T-cell (primary cell): ENCODE measurements at places on chromosomes 1 and 21.
A peak's percentile ranks its signal among the peaks of the same experiment; 100 is the strongest.

GRCh38 chr1:5615076-5615475 lies 377.1 kb downstream of the NPHP4 start:
- DNase-seq, result no peak

DNA sequence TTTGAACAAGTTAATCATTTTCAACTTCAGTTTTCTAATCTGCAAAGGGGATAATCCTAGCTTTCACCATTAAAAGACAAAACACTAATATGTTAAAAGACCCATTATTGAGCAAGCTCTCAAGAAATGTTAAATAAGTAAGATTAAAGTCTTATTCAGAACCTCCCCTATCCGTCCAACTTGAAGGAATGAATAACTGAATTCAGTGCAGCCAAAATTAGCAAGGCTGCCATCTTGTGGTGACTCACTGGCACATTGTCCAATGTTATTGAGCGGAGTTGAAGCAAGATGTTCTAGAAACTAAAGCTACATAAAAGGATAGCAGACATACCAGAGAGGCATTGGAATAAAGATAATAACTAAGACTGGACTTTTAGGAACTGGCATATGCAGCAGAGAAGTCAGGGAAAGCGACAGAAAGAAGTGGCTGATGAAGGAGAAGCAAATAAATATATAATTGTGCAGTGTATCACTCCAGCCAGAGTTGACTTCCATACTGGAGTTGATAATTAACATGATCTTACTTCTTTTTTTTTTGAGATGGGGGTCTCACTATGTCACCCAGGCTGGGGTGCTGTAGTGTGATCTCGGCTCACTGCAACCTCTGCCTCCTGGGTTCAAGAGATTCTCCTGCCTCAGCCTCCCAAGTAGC lies 8.2 kb upstream of the CAP1 start:
- peak; percentile 46 for DNase-seq

- DNase-seq, result no peak
These were observed 7.7 kb downstream of the DESI2 start for GRCh38 chr1:244660595-244660994.

DNA sequence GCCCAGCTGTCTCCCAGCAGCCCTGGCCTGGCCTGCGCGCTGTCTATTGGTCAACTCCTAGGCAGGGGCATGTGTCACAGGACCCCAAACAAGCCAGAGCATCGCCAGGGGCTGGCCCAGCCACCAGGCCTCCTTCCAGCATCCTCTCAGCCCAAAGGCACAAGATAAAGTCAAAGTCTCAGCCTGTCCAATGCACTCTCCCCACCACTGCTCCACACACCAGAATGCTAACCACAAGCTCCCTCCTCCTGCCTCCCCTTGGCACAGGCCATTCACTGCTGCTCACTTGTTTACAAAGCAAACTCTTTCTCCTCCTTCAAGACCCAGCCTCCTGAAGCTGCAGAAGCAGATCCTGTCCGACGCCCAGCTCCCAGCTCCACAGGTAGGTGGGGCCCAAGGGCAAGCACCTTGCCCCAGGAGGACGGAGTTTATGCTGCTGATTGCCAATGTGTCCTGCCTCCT lies 133.4 kb downstream of the DMRTB1 start:
- DNase-seq, result no peak

GRCh38 chr1:3304246-3304645 lies 150.2 kb upstream of the ARHGEF16 start:
- no peak for DNase-seq

GRCh38 chr1:36203554-36204346 lies 20.5 kb upstream of the THRAP3 start:
- no peak for DNase-seq

- DNase-seq, result no peak
These were observed 173.0 kb upstream of the LYPLAL1 start for GRCh38 chr1:219000631-219001030.

GRCh38 chr1:20426371-20426770 lies 59.6 kb downstream of the CAMK2N1 start:
- DNase-seq, result no peak

DNA sequence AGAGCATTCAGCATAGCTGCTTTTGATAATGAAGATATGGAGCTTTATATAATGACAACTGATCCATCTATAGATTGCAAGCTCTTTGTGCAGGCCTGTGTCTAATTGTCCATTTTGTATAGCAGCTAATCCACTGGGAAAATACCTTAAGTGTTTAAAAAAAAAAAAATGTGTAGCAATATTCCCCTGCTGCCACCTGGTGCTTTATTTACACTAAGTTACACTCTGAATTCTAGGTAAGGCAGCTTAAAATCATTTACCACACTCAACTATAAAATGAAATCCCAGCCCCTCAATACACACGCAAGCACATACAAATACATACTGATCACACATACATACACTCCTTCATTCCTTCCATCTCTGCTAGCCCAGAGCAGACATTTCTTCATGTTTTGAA lies 49.1 kb upstream of the BCL9 start:
- no peak for DNase-seq

DNA sequence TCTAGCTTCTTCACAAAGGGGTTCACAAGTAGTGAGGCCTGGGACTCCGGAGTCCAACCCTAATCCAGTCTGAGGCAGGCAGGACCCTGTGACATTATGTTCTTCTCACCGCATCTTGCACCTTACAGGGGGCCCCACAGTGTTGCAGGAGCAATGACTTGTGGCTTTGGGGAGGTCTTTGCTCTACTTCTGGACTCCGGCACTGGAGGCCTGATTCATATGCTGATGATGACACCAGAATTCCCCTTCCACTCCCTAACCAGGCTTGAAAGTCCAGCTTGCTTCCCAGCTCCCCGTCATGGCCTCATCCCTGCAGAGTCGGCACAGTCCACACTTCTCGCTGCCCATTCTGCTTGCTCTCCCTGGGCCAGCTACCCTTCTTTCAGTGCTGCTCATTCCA lies 96.3 kb upstream of the SLC44A3 start:
- DNase-seq, result no peak

GRCh38 chr1:205228093-205228521 lies 361 bp downstream of the TMCC2 start:
- DNase-seq, result no peak

DNA sequence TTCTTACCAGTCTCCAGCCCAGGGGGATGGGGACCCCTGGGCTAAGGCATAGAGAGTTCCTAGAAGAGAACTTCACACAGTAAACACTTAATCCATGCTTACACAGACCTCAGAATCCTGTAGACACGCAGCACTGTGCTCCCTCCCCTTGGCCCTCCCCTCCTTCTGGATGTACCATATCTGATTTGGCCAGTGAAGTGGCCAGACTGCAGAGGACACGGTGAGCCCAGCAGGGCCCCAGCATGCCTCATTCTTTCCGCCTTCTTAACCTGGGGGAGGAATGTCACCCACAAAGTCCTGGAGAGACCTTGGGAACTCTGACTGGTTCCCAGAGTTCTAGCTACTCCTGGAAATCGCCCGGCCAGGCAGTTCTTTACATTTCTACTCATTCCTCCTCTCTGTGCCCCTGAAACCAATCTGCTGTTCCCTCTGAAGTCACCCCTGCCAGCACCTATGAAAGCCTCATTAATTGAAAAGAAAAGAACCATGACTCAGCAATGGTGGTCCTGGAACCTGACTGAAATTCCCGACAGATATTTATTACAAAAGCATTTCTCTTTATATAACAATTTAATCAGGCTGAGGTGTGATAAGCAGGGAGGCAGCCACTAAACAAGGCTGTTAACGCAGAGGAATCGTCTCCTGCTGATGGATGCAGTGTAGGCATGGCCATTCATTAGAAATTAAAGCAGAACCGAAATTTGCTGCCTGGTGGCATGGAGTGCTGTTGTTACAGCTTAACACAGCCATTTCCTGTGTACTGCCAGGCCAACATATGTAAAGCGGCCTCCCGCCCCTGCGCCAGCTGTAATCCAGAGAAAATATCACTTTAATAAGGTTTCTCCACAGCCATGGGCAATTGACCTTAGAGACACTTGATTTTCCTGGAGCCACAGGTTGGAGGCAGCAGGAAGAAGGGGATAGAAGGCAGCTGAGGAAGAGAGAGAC lies 74.6 kb upstream of the KCND3 start:
- DNase-seq, result no peak

DNA sequence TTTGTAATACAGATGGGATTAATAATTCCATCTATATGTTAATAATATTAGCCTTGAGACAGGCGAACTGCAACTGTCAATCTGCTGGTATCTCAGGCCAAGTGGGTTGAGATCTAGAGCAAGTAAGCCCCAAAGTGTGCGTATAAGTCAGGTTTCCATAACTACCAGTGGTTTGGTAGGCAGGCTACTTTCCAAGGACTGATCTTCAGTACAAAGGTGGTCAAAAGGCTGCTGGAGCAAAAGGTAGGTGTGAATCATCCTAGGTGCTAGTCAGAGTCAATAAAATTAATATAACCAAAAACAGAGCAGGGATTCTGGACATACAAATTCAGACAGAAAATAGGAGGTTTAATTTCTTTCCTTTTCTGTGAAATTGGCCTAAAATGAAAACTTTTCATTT lies 328.0 kb downstream of the TGFB2 start:
- no peak for DNase-seq

DNA sequence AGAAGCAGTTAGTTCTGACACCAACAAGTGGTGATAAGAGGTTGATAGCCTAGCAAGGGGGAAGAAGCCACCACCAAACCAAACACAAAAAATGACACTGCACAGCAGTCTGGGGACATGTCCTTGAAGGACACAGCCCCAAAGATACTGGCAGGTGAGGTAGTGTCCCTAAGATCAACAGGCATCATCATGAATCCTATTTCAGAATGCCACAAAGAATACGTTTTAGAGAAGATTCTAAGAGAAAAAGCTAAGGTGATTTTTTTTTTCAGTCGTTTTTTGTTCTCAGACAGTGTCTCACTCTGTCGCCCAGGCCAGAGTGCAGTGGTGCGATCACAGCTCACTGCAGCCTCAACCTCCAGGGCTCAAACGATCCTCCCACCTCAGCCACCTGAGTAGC lies 19.6 kb downstream of the MTHFR start:
- no peak for DNase-seq

DNA sequence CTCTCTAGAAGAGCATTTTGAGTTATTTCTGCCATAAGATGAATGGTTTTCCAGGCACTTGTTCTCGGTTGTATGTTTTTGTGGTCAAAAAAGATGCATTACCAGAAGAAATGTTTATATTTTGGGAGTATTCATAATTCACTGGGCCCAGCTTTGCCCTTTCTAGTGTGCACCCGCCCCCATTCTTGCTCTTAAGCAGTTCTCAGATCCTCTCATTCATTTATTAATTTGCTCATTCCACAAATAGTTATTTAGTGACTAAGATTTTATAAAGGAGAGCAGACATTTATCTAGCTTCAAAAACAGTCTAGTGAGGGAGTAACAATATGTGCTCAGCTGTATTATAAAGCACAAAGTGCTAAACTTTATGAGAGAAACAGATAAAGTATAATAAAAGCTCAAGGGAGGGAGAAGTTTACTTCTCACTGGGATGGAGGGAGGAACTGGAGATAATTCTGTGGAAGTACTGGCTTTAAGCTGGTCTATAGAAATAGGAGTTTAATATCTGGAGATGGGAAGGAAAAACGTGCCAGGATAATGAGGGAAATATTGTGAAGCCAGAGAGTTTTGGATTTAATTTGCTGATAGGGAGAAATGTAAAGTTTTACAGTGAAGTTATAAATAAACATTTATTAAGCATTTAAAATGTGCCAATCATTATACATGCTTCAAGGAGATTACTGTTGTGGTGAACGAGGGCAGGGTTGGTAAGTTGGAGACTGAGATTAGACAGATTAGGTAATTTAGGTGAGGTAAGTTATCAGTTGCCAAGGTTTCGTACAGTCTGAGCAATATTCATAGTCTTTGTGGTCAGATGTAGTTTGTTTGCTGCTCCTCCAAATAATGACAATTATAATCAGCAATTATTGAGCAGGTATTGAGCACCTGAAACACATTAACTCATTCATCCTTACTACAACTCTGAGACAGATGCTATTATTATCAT lies 9.1 kb upstream of the MACF1 start:
- no peak for DNase-seq

DNA sequence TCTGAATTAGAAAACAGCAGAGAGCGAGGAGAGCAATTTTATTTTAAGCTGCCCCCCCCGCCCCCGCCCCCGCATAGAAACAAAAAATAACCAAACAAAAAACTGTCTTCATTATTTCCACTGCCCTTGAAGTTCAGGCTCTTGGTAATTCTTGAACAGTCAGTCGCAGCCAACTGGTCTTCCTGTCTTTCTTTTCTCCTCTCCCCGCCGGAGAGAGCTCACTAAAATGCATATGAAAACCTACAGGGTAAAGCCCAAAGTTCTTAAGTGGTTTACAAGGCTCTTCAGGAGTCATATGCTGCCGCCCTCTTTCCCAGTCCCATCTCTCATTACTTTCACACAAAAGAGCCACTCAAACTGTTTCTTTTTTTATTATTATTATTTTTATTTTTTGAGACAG lies 1.1 kb upstream of the ANKRD35 start:
- no peak for DNase-seq

GRCh38 chr1:4694492-4694891 lies 40.1 kb downstream of the AJAP1 start:
- DNase-seq, result no peak

- no peak for DNase-seq
These were observed 46.0 kb downstream of the RPL5 start for GRCh38 chr1:92877792-92878191.

DNA sequence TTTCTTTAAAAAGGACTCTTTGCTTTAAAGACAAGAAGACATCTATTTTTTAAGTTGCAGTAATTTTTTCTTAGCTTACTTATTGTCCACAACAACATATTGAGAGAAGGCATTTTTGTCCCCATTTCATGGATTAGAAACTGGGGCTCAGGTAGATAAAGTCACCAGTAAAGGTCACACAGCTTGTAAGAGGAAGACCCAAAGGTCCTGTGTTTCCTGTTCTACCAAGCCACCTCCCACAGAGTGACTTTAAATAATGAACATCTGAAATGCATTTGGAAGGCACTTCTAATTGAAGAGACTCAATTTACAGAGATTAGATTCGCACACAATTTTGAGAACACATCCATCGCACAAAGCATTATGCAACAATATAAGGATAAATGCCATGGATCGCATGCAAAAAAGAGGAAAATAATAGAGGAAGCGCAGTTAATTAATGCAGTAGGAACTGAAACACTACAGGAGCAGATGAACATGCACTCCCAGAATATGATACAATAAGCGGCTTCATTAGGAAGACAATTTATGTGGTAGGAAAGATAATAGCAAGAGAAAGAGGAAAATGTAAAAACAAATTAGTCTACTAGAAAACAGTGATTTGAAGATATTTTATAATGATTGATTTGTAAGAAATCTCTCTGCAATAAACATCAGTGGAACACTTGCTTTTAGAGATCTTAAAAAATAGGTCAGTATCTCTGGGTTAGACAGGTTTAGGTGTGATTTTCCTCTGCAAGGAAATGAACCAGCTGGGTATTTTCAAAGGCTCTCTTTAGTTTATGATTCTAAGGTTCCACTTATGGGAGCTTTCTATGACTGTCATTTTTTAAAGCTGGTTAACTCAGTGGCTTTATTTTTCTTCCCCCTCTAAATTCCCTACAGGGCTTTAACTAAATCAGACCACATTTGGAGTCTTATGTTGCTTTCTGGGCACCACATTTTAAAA lies 27.1 kb upstream of the CD2 start:
- no peak for DNase-seq

GRCh38 chr21:36330904-36331303 lies 10.9 kb downstream of the MORC3 start:
- DNase-seq, result peak; percentile 42
